Activated CD4-positive, CD25-positive, alpha-beta regulatory T cell treated with anti-CD3 and anti-CD28 coated beads, Interleukin-2, amount 50 U/mL, for 24 hours (primary cell): ENCODE measurements at places on chromosomes 4 and X.

- ATAC-seq: no peak
Observed at GRCh38 chr4:2768921-2769336, 12.8 kb upstream of the TNIP2 start.

DNA sequence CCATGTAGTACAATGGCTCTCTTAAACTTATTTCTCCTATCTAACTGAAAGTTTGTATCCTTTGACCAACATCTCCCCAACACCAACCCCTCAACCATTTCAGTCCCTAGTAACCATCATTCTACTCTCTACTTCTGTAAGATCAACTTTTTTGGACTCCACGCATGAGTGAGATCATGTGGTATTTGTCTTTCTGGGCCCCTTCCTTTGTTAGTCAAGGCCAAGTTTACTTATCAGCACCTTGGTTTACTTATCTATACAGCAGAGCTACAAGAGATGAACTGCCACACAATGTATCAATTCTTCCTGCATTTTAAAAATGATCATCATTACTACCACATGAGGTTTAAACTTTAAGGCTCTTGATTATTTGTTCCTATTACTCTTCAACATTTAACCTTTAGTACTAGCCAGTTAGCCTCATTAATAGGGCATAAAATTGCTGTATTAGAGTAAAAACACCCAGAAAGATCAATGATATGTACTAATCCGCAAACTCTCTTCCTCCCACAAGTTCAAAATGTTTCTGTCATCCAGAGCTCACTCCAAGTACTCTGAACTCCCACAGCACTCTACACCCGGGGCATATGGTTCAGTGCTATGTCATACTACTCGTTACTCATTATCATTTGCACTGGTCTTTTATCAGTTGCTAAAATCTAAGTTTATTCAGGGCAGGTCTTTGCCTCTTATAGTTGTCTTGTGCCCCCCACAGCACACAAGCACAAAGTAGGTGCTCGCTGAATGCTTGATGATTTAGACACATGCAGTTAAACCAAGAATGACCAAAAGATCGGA is 145.7 kb upstream of the ADAMTS3 start:
- no peak for ATAC-seq

GRCh38 chrX:22349116-22349515 is 76.4 kb downstream of the CBLL2 start:
- ATAC-seq: no peak

GRCh38 chrX:70013466-70014381 is 36.0 kb downstream of the AWAT2 start:
- no peak for ATAC-seq

DNA sequence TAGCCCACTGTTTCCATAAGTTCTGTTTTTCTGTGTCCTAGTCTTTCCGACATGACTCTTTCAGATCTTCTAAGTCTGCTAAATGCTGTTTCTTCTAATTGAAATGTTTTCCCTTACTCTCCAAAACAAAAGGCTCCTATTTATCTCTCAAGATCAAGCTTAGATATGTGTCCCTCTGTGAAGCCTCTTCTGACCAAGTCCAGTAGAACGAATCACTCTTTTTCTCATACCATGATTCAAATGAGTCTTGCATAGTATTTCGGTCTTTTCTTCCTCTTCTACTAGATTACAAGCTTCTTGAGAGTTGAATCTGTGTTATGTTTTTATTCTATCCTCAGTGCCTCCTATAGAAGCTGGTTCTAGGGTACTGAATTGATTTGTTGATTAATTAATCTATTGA is 45.3 kb upstream of the PRDM8 start:
- ATAC-seq: no peak

DNA sequence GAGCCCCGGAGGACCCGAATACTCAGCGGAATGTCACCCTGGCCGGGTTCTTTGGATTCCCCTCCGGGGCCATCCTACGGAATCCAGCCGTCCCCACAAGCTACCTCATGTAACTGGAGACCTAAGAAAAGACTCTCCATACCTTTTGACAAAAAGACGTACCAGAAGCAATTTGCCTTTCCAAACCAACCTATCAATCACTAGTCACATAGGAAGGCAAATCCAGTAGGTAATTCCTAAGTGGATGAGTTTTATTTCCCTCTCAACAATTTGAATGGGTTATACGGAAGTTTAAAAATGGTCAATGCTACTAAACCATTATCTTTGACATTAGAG is 16.8 kb downstream of the POU4F2 start:
- no peak for ATAC-seq

GRCh38 chr4:41287852-41288251 is 31.1 kb downstream of the UCHL1 start:
- no peak for ATAC-seq

DNA sequence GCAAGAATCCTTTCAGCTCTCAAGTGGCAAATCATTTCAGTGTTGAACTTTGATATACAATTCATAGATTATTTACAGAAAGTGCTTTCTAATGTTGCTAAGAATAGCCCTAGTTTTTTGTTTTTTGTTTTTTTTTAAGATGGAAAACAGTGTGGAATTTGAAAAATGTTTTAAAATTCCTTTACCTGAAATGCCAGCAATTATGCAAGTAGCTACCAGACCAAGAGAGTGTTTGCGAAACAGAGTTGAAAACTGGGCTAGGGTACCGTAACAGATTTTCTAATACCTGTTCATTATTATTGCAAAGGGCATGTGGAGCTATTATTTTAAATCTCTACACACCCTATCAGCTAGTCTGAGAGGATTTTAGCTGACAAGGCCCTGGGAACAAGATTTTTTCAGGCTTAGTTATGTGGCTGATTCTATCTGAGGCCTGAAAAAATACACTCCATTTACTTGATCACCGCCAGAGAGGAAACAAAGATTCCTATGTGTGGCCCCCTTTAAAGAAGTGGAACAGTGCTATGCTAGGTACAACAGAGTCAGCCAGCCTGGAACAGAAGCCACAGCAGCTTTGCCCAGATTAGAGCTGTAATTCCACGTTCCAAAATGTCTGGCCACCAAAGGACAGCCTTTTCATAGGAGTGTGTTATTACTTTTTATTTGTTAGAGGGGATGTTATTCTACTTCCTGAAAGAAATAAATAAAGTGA is 46.9 kb upstream of the SLC39A8 start:
- ATAC-seq: no peak

DNA sequence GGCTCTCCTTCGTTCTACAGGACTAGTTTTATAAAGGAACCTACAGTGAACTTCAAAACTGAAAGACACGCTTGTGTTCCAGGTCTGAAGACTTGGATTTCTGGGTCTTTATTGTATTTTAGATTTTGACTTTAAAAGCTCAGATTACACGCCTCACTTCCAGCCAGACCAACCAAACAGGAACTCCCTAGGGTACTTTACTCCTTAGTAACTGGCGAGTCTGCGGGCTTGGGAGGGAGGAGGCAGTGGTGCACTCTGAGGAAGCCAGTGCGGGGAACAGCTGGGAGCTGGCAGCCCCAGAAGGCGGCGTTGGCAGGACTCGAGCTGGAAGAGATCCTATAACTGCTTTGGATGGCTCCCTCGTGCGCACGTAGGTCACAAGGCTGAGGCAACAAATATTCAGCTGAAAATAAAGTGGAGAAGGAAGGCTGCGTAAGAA is 391 bp upstream of the PHKA1 start:
- ATAC-seq: peak; percentile 12
